ENCODE measurements at places on chromosomes 1 and 21. TPM values are rescaled to one million over a fixed set of nuclear protein-coding genes. Genes with fewer than 3 reads are reported as not detected.

The JAK1 gene
- polyA plus RNA-seq = 24.1 TPM

The FAM151A gene
- polyA plus RNA-seq = 1.5 TPM

The NR1I3 gene
- polyA plus RNA-seq = 128 TPM

The GBP3 gene
- polyA plus RNA-seq = 5.1 TPM

DNA sequence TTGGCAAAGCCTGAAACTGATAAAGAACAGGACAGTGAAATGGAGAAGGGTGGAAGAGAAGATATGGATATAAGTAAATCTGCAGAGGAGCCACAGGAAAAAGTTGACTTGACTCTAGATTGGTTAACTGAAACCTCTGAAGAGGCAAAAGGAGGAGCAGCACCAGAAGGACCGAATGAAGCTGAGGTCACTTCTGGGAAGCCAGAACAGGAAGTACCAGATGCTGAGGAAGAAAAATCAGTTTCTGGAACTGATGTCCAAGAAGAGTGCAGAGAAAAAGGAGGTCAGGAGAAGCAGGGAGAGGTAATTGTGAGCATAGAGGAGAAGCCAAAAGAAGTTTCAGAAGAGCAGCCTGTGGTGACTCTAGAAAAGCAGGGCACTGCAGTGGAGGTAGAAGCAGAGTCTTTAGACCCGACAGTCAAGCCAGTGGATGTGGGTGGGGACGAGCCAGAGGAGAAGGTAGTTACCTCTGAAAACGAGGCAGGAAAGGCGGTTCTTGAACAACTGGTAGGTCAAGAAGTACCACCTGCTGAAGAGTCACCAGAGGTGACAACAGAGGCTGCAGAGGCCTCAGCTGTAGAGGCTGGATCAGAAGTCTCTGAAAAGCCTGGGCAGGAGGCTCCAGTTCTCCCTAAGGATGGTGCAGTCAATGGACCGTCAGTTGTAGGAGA lies 16.3 kb downstream of the CCDC17 start:
- DNase-seq = no peak
- H3K27ac ChIP-seq = no peak overlapping the region
- no peak overlapping the region for H3K4me3 ChIP-seq
- H3K27me3 ChIP-seq = no peaks in the 10 kb centered on the region

GRCh38 chr1:79431340-79431739 lies 424.8 kb upstream of the ADGRL4 start:
- H3K4me1 ChIP-seq = no peaks in the 10 kb centered on the region
- peaks cover 2% of the 10 kb centered on the region for H3K27me3 ChIP-seq
- H3K36me3 ChIP-seq = no peaks in the 10 kb centered on the region
- no peak for DNase-seq

DNA sequence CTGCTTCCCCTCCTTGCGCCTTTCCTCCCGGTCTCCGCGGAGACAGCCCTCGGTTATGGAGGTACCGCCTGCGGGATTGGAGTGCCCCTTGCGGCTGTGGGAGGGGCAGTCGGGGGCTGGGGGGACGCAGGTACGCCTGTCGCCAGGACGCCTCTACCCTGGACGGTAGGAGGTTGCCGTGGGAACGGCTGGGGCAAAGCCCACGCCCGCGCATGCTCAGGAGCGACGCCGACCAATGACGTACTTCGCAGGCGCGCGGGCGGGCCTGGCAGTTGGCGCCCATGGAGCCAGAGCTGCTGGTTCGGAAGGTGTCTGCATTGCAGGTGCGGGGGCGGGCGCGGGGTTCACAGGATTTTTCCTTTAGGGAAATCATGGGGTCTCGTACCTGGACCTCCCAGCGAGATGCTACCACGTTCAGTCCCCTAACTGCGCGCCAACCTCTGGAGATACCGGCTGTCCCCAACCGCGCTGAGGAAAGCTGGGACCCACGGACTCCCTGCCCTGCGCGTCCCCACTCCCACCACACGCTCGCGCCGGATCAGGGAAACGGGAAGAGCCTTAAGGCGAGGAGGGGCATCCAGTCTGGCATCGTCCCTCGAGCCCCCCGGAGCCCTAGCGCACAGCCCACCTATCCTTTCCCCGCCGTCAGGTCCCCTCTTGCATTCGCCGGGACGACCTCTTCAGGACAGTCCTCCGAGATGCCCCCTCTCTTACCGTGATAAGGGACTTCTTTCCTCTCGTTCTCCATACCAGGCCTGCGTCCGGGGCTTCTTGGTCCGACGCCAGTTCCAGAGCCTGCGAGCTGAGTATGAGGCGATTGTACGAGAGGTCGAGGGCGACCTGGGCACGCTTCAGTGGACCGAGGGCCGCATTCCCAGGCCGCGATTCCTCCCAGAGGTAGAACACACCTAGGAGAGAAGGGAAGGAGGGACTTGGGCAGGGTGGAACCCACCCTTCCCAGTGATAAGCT lies at the start of gene IQCC:
TSS of gene IQCC (plus strand) at position 271 of the 970 bp plus-strand sequence. CDS start at position 282, 11 bp downstream.
- no peak within 1 kb of the TSS for H3K27ac ChIP-seq
- H3K27me3 ChIP-seq = no peaks in the 10 kb centered on the region
- H3K4me1 ChIP-seq = peaks cover 26% of the 10 kb centered on the region
- DNase-seq = peak; percentile 87
- no peaks in the 10 kb centered on the region for H3K36me3 ChIP-seq

DNA sequence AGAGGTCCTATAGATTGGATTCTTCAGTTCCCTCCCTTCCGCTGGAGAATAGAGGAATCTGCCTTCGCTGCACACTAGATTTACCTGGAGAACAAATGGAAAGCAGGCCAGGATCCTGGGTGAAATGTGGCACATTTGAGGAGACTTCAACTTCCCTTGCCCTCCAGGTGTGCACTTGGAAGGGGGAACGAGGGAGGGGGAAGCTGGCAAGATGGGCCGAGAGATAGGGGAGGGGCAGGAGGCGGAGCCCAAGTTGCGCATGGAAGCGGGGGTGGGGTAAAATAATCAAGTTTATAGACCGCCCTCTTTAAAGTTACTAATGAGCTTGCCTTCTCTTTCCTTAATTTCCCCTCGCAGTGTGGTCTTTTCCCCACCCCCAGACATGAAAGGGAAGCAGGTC lies 155.7 kb upstream of the CAMK1G start:
- H3K36me3 ChIP-seq = no peaks in the 10 kb centered on the region
- no peak overlapping the region for H3K27ac ChIP-seq
- H3K27me3 ChIP-seq = no peaks in the 10 kb centered on the region
- DNase-seq = no peak

GRCh38 chr21:44846224-44846484 lies 27.3 kb downstream of the PTTG1IP start:
- H3K4me1 ChIP-seq = peaks cover 5% of the 10 kb centered on the region
- peaks cover 20% of the 10 kb centered on the region for H3K36me3 ChIP-seq
- H3K27ac ChIP-seq = no peak overlapping the region
- H3K4me3 ChIP-seq = no peak overlapping the region
- no peaks in the 10 kb centered on the region for H3K27me3 ChIP-seq

- H3K27me3 ChIP-seq = no peaks in the 10 kb centered on the region
- no peak for DNase-seq
- H3K36me3 ChIP-seq = no peaks in the 10 kb centered on the region
- H3K4me3 ChIP-seq = no peak overlapping the region
Observed at GRCh38 chr1:228474507-228474906, 12.7 kb upstream of the RNF187 start.

DNA sequence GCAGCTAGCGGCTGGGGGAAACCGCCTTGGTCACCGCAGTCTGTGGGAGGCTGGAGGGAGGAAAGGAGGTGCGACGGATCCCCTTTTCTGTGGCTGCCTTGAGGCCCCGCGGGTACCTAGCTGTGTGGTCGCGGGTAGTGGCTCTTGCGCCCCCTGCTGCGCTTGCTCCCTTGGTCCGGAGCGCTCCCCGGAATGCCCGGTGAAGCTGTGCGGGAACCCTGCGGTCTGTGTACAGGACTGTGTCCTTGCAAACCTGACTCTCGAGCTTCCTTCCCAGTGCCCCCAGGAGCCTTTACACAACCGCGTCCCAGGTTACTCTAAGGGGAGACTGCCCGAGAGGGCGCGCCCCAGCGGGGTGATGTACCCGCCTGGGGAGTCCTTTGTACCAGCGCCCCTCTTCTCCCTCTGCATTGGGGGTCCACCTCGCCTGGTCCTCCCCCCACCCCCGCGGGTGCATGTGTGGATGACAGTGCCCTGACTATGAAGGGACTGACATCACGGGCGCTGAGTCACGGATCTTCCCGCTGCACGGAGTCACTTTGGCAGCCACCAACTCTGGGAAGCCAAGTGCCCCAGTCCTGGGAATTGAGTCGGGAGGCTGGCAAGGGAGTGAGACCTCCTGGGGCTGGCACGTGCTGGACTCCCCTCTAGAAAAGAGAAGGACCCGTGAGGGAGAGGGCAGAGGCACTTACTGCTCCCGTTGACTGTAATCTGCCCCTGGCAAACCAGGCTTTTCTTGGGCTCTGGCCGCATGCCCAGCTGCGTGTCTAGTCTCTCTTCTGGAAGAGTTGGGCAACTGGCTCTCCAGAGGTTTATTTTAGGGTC lies 816 bp downstream of the IL6R start:
- peak overlapping the region; percentile 90 for H3K4me3 ChIP-seq
- H3K4me1 ChIP-seq = peaks cover 39% of the 10 kb centered on the region
- no peaks in the 10 kb centered on the region for H3K36me3 ChIP-seq
- DNase-seq = peak; percentile 59
- peak overlapping the region; percentile 100 for H3K27ac ChIP-seq
- no peaks in the 10 kb centered on the region for H3K27me3 ChIP-seq

- DNase-seq = no peak
- H3K4me3 ChIP-seq = no peak overlapping the region
- no peaks in the 10 kb centered on the region for H3K27me3 ChIP-seq
- H3K4me1 ChIP-seq = peaks cover 31% of the 10 kb centered on the region
Observed at GRCh38 chr1:40697436-40697835, 5.9 kb downstream of the NFYC start.

- H3K27ac ChIP-seq = no peak overlapping the region
- H3K36me3 ChIP-seq = no peaks in the 10 kb centered on the region
- no peak overlapping the region for H3K4me3 ChIP-seq
Observed at GRCh38 chr1:216750031-216750627, 26.9 kb upstream of the ESRRG start.

DNA sequence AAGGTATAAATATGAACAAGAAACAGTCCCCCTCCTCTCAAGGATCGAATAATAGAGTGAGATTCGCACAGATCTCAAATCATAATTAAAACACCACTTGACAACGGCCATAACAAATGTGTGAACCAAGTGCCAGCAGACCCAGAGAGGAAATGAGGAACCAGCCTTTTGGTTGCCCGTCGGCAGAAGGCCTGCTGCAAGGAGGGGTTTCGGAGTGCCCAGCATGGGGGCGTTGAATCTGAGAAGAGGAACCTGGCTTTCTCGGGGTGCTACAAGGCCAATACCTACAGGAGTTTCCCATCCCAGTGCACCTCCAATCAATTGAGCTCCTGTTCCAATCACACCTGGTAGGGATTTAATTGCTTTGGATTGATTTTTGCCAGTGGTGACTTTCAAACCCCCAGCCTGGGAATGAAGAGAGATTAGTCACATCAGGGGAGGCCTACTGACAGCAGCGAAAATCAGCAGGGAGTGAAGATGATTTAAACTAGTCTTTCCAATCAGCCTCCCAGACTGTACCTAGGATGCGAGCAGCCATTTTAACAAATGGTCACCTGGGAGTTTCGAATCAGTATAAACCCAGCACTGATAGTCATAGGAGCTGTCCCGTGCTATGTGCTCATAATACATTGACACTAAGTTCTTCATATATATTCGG lies 263.8 kb downstream of the KAZN start:
- no peak overlapping the region for H3K4me3 ChIP-seq
- no peaks in the 10 kb centered on the region for H3K4me1 ChIP-seq
- no peaks in the 10 kb centered on the region for H3K36me3 ChIP-seq
- DNase-seq = no peak
- no peak overlapping the region for H3K27ac ChIP-seq

GRCh38 chr1:233166896-233167295 lies 128.6 kb downstream of the PCNX2 start:
- no peak overlapping the region for H3K4me3 ChIP-seq
- H3K36me3 ChIP-seq = no peaks in the 10 kb centered on the region

DNA sequence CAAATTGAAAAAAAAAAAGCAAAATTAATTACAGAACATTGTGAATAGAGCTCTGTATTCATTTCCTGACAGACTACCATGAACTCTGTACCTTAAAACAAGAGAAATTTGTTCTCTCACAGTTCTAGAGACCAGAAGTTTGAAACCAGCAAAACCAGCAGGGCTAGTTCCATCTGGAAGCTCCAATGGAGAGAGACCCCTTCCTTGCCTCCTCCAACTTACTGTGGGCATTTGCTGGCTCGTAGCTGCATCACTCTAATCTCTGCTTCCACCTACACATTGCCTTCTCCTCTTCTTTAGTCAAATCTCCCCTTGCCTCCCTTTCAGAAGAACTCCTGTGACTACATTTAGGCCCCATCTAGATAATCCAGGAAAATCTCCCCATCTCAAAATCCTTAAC lies 56.5 kb downstream of the SYDE2 start:
- no peaks in the 10 kb centered on the region for H3K27me3 ChIP-seq
- DNase-seq = no peak
- H3K36me3 ChIP-seq = no peaks in the 10 kb centered on the region
- no peak overlapping the region for H3K4me3 ChIP-seq
- H3K27ac ChIP-seq = no peak overlapping the region
- H3K4me1 ChIP-seq = no peaks in the 10 kb centered on the region

DNA sequence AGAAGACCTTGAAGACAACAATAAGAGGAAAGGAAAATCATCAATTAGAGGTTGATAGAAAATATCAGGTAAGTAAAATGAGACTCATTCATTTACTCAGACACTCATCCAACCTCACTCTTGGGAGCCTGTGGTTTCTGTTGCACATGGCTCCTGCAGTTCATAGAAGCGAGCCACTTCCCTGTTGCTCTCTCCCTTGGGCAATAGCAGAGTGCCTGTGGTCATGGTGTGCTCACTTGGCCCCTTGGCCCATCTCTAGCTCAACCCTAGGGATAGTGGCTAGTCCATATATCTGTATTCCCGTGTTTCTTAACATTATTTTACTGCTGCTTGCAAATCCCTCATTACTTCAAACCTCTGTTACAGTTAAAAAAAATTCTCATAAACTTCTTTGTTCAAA lies 368.6 kb downstream of the PTPRC start:
- no peak overlapping the region for H3K27ac ChIP-seq
- H3K4me1 ChIP-seq = no peaks in the 10 kb centered on the region
- H3K4me3 ChIP-seq = no peak overlapping the region
- no peaks in the 10 kb centered on the region for H3K27me3 ChIP-seq

GRCh38 chr1:192474080-192474683 lies 101.4 kb upstream of the RGS1 start:
- H3K36me3 ChIP-seq = no peaks in the 10 kb centered on the region
- no peaks in the 10 kb centered on the region for H3K27me3 ChIP-seq
- no peak overlapping the region for H3K4me3 ChIP-seq
- no peaks in the 10 kb centered on the region for H3K4me1 ChIP-seq
- no peak for DNase-seq

DNA sequence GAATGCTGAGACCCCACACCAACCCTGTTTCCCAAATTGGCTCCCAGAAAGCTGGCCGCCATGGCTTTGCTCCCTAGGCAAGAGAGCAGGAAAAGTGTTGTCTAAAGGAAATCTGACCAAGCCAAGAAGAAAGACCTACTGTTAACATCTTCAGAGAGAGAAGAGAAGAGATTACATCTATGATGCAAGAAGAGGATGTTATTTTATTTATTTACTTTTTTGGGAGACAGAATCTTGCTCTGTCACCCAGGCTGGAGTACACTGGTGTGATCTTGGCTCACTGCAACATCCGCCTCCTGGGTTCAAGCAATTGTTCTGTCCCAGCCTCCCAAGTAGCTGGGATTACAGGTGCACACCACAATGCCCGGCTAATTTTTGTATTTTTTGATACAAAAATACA lies 21.7 kb downstream of the HMGN2 start:
- H3K4me1 ChIP-seq = no peaks in the 10 kb centered on the region
- DNase-seq = no peak
